ENCODE measurements at places on chromosomes 7 and 10. TPM values are rescaled to one million over a fixed set of nuclear protein-coding genes. Genes with fewer than 3 reads are reported as not detected.

NODAL gene
- not detected for total RNA-seq

EXOC6 gene
- total RNA-seq, result 12.5 TPM

FFAR4 gene
- total RNA-seq, result not detected

PNLIPRP2 gene
- not detected for total RNA-seq

- no peak for DNase-seq
Measured at GRCh38 chr7:149818536-149818840, 19.7 kb upstream of the ZNF862 start.

DNA sequence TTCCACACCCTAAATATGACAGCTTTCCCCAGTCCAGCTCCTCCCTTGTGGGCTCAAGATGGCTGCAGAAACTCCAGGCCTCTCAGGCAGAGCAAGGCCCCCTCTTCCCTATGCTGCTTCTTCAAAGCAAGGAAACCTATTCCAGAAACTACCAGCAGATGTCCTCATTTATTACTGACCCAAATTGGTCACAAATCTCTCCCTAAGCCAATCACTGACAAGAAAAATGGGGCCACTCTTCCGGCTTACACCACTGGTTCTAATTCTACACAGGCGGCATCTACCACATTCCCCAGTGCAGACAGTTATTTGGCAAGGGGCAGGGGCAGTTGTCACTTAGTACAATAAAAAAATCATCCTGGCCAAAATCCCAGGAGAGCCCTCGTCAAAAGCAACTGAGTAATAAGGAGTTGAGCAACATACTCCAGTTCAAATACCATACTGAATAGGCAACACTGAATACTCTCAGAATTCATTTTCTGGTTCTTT lies 150.4 kb downstream of the SFMBT2 start:
- DNase-seq, result no peak

DNA sequence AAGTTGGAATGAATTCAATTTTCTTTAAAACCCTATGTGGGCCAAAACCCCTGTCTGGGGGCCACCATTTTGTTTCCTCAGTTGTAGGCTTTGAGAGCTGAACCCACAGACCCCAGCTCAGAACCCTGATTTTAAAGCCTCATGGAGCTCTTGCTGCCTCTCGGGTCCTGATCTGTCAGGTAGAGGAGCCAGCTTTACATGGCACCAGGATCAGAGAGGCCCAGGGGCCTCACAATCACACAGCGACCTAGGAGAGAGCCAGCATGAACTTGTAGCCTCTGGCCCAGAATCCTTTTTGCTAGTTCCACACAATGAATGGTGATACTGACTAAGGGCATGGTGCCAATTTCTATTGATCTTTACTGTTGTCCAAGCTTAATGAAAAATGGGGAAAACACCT lies 84.3 kb upstream of the SORCS3 start:
- DNase-seq, result no peak

All from activated T-helper 2 cell treated with anti-CD3 and anti-CD28 coated beads, Interferon-gamma antibody, Interleukin-2, Interleukin-4, amounts not matched to agents 10 μg/mL and 5 μg/mL and 100 μg/mL, durations not matched to agents 14 hours and 24 hours and 36 hours (primary cell).